ENCODE measurements at places on chromosomes 5 and 9. TPM values are rescaled to one million over a fixed set of nuclear protein-coding genes. Genes with fewer than 3 reads are reported as not detected.

DNA sequence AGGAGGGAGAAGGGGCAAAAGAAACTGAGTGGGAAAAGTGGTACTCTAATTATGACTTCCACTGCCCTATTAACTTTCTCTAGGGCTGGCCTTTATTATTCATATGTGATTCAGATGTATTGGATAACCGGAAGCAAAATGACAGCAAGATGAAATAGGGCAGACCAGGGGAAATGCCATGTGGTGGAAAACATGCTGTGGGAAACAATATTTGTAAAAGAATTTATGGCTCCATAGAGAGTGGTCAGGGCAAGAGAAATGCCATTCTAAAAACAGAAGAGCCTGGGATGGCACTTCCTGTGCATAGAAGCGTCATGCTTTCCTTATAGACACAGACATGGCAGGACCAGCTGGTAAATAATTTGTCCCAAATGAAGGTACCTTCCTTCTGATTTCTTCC, 67.7 kb downstream of the MEGF10 start:
- no peaks in the 10 kb centered on the region for H3K27me3 ChIP-seq
- H3K4me3 ChIP-seq = no peak overlapping the region
- DNase-seq = no peak
- H3K4me1 ChIP-seq = no peaks in the 10 kb centered on the region
- no peak overlapping the region for H3K27ac ChIP-seq

DNA sequence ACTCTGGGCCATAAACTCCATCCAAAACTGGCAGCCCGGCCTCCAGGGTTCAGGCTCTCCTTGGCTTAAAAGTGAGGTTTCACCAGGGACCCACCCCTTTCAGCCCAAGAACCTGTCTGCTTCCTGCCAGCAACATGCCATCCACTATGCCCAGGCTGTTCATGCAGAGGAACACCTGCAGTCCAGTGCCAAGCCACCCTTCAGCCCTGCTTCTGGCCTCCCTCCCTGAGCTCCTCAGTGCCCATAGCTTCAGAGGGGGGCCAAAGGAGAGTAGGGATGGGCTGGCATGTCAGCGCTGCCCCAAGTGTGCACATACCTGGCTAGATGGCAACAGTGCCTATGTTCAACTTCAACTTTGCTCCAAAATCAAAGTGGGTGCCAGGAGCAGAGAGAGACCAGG, 166.9 kb upstream of the MRPS30 start:
- no peak overlapping the region for H3K4me3 ChIP-seq
- H3K27ac ChIP-seq = no peak overlapping the region
- DNase-seq = no peak

DNA sequence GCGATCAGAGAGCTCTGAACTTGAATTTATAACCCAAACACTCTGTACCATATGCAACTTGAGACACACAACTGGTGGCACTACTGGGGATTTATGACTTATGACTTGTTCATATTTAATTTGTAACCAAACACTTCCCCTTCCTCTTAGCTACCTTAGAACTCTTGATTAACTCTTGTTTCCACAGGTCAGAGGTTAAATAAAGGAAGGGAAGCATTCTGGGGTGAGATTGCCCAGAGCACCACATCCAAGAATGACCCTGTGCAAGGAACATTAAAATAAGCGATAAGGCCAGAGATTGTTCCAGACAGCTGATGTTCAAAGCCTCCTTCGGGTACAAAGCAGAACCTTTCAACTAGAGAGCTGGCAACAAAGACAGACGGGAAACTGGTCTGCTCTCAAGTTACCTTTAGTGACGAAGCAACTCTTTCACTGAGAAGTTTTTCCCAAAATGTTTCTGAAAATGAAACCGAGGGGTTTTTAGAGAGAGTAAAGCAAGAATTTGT, 242.6 kb downstream of the DENND1A start:
- no peaks in the 10 kb centered on the region for H3K36me3 ChIP-seq
- no peak overlapping the region for H3K27ac ChIP-seq
- H3K4me1 ChIP-seq = no peaks in the 10 kb centered on the region
- no peak for DNase-seq
- no peaks in the 10 kb centered on the region for H3K27me3 ChIP-seq
- no peak overlapping the region for H3K4me3 ChIP-seq

DNA sequence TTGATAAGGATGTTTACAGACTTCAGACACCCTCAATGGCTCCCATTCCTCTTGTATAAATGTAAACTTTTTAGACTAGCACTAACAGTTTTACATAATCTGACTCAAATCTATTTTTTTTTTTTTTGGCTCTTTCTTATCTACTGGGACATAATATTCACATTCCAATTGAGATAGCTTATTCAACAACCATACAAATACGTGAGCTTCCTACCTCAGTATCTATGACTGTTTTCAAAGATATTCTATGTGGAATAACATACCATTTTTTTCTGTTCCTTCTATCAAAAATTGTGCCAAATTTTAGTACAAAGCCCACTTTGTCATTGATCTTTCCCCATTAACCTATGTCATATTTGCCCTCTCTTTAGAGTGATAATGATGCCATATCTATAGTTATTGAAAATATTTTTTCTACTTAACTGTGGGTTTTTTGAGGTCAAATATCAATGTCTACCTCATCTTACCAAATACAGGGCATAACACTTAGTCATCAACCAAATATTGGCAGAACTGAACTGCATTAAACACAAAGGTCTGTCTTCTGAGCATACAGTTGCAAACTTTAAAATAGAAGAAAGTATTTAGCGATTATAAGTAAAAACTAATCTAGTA, 482.6 kb downstream of the PTPRD start:
- DNase-seq = no peak
- H3K36me3 ChIP-seq = no peaks in the 10 kb centered on the region
- no peaks in the 10 kb centered on the region for H3K4me1 ChIP-seq
- no peak overlapping the region for H3K27ac ChIP-seq
- no peaks in the 10 kb centered on the region for H3K27me3 ChIP-seq

DNA sequence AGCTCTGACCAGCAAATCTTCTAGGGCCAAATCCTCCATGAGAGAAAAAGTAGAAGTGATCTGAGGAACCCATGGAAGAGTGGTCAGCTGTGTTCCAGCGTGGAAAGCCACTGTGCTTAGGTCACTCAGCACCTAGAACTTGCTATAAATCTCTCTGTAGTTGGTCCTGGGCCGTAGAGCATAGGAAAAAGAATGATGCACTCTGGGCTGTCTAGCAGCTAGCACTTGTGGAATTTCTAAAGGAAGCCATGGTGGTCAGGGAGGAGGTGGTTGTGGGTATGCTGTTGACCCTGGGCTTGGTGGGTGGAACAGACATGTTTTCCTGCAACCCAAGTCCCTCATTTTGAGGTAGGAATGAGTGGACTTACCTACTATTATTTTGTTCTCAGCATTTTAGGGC, 48.1 kb downstream of the GGTA1 start:
- H3K36me3 ChIP-seq = no peaks in the 10 kb centered on the region
- no peak for DNase-seq
- no peaks in the 10 kb centered on the region for H3K27me3 ChIP-seq

DNA sequence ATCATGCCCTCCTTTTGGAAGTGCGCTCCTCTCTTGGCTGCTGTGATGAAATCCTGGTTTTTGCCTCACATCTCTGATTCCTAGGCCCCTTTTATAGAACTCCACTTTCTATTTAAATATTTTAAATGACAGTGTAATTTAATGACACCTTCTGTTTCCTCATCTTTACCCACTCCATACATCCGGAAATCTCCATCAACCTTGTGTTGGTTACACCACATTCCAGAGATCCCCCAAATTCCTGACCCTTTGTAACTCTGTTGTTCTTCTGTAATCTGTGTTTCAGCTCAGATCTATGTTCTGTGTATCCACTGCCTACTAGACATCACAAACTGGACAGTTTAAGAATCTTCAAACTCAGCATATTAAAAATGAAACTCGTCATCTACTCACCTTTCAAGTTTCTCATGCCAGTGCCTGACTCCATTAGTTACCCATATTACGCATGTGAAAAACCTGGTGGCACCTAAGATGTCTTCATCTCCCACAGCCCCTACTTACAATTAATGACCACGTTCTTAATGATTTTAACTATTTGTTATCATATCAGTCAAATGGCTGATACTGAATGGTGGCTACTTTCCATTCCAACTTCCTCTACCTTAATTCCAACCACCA, 25.1 kb downstream of the PARP8 start:
- no peak overlapping the region for H3K4me3 ChIP-seq
- no peaks in the 10 kb centered on the region for H3K36me3 ChIP-seq
- no peak overlapping the region for H3K27ac ChIP-seq
- no peaks in the 10 kb centered on the region for H3K27me3 ChIP-seq

GRCh38 chr5:114839360-114839759, 330.3 kb downstream of the TRIM36 start:
- H3K27me3 ChIP-seq = no peaks in the 10 kb centered on the region
- H3K4me3 ChIP-seq = no peak overlapping the region
- H3K4me1 ChIP-seq = no peaks in the 10 kb centered on the region
- no peak overlapping the region for H3K27ac ChIP-seq
- H3K36me3 ChIP-seq = no peaks in the 10 kb centered on the region

DNA sequence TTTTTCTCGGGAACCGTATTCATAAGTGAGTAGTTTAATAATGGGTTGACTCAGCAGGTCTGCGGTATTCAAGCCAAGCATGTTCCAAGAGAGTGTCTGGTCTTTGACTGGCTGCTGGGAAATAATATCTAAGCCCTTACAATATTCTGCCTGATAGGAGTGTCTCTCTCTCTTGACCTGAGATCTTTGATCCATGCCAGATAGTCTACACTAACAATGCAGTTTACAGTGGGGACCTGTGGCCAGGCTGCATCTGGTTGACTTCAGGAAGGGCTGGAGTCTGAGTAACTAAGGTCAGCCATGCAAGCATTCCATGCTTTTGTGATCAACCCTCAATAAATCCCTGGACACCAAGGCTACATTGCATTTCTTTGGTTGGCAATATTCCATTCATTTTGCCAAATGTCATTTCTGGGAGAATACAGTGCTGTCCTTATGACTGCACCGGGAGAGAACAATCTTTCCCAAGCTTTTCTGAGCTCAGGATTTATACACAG, 195.5 kb downstream of the SEMA5A start:
- H3K27me3 ChIP-seq = no peaks in the 10 kb centered on the region
- H3K36me3 ChIP-seq = no peaks in the 10 kb centered on the region
- no peak overlapping the region for H3K4me3 ChIP-seq
- peaks cover 8% of the 10 kb centered on the region for H3K4me1 ChIP-seq

DNA sequence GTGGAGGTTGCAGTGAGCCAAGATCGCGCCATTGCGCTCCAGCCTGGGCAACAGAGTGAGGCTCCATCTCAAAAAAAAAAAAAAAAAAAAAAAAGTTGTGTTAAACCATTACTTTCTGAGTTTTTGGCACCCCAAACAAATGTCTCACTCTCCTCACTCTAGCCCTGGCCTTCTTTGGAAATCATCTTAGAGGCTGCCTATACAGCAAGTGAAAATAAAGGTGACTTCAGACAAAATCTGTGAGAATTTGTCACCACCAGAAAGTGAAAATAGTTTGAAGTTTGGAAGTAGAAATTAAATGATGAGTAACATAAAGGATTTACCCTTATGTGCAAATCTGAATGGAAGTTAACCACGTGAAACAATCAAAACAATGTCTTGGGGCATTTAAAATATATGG, 7.2 kb upstream of the ZNF131 start:
- H3K36me3 ChIP-seq = no peaks in the 10 kb centered on the region
- DNase-seq = no peak
- H3K4me3 ChIP-seq = no peak overlapping the region
- no peaks in the 10 kb centered on the region for H3K4me1 ChIP-seq

DNA sequence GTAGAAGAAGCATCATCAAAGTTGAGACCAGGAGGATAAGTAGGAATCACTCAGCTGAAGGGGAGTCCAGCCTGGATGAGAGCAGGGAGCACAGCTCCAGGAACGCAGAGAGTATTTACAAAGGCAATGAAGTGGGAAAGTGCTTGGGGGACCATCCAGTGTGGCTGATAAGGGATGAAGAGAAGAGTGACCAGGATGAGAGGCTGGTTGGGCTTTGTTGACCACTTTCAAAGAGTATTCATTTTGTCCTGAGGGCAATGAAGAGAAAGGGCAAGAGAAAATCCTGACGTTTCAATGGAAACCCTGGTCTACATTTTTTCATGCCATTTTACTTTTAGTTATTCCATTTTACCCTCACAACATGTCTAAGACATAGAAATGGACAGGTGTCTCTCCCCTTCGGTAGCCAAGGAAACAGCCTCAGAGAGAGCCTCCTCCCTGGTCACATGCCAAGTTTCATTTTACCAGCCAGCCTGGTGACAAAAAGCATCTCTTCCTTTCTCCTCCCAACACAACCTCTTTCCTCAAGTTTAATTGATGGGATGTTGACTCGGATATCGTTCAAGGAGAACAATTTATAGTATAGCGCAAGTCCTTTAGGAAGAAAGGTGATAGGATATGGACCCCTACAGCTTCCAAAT, 492.7 kb upstream of the CLINT1 start:
- H3K27ac ChIP-seq = no peak overlapping the region
- no peak for DNase-seq
- H3K36me3 ChIP-seq = no peaks in the 10 kb centered on the region
- H3K4me1 ChIP-seq = no peaks in the 10 kb centered on the region
- no peaks in the 10 kb centered on the region for H3K27me3 ChIP-seq

GRCh38 chr5:113343343-113343742, 91.4 kb downstream of the TSSK1B start:
- no peak overlapping the region for H3K27ac ChIP-seq
- H3K27me3 ChIP-seq = no peaks in the 10 kb centered on the region
- no peaks in the 10 kb centered on the region for H3K36me3 ChIP-seq
- no peaks in the 10 kb centered on the region for H3K4me1 ChIP-seq
- DNase-seq = no peak

Gene IDNK
- polyA plus RNA-seq = 7.7 TPM

Gene ARL14EPL
- polyA plus RNA-seq = not detected

Gene BTNL3
- 0.14 TPM for polyA plus RNA-seq
